NT2/D1 (cell line): ENCODE measurements at places on chromosomes 2 and 18.

GRCh38 chr2:8597559-8598225, 84.2 kb upstream of the ID2 start:
- no peak for DNase-seq

DNA sequence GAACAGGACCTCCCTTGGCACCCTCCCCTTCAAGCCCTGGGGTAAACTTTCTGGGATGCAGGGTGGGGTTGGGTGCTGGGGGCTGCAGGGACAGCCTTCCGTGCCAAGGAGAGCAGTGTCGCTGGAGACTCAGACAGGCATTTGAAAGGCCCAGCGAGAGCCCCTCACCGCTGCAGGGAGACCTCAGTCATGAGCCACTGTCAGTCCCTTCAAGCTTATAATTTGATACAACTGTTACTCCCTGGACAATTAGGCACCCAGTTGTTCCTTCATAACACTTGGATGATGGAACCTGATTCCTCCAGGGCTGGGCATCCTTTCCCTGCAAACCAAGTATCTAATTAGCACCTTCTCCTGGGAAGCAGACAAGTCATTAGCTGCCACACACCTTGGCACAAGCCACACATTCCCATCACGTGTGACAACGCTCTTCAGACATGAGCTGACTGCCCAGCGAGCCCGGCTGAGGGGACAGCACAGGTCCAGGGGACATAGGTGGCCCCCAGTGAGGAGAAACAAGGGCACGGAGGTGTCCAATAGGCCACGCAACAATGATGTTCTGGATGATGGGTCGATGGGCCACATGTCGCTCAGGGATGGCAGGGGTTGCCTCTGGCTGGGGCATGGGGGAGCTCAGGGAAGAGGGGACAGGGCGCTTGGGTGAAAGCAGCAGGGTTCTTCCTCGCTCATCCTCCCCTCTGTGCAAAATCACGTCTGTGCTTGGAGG, 59.6 kb downstream of the KCNF1 start:
- no peak for DNase-seq

DNA sequence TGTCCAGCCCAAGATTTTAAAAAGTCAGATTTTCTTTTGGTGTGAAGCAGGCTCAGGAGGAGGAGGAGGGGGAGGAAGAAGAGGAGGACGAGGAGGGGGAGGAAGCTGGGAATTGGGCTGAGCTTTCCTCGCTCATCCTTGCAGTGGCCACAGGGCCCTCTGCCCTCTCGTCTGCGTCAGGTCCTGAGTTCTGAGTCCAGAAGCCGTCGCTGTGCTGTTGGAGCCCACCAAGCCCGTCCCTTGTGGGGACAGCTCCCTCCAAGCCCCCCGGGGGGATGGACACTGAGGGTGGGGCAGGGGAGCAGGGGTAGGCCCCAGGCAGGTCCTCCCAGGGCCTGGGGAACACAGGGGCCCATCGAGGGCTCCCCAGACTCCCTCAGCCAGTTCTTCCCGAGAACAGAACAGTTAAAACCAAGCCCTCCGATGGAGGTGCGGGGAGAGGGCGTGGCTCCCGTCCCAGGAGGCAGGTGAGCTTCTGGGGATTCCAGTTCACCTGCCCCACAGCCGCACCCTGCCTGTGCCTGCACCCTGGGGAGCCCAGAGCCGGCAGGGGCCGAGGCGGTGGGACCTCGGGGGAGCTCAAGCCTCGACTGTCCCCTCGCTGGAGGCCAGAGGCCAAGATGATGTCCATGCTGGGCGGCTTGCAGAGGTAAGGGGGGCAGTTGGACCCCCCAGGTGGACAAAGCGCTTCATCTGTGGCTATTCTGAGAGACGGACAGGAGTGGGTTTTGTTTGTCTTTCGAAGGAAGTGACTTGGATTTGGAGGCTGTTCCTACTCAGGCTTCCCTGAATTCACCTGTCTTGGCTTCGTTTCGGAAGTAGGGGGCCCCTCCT, at the start of gene GAL3ST2:
GAL3ST2 (plus strand) TSS at position 487 of the 834 bp plus-strand sequence; CDS start at position 621, 134 bp downstream.
- DNase-seq, result no peak

DNA sequence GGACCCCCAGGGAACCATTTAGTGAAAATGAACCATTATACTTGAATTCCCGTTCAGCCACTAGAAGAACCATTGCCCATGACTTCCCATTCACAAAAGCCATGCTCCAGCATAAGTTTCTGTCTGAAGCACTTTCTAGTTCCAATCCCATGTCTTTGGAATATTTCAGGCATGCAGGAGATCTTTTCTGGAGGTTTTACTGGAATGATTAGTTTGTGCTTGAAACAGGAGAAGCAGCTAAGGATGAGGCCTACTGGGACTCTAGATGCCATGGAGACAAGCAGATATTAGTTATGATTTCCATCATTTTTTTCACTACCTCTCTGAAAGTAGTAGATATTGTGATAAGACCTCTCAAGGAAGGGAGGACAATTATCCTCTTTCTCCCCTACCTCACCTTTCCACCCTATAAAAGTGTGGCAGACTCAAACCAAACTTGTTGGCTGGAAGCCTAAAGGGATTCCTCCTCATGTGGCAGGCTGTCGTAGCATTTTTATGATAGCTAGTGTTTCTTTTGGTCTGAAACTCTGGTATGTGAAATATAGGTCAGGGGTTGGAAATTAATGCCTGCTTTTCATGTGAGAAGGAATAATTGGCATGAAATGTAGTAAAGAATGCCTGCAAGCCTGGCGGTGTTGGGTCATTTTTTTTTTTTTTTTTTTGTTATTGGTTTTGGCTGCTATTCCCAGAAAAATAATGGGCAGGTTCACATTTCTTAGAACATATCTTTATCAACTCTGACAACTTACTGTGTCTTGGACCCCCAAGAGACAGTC, 29.3 kb upstream of the MMADHC start:
- no peak for DNase-seq

DNA sequence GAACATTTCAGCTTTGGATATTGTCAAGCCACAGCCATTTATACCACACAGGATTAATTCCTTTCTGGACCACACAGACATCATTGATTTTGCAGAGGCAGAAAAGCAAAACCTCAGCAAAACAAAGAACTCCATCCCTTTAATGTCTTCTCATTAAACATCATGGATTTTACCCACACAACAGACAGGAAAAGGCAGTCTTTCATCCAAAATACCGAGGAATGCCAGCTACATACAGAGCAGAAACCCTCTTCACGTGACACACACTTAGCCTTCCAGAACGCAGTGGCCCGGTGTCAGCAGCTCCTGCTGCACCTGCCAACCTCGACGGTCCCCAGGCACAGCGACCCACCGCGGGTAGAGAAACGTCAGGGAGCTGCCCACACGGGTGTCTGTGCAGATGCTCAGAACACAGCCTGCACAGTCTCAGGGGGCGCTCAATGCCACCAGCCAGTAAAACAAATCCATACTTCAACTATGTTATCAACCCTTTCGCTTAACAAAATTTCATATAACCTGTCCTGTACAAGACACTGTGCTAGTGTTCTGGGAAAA, 304.5 kb downstream of the EIPR1 start:
- DNase-seq, result no peak

DNA sequence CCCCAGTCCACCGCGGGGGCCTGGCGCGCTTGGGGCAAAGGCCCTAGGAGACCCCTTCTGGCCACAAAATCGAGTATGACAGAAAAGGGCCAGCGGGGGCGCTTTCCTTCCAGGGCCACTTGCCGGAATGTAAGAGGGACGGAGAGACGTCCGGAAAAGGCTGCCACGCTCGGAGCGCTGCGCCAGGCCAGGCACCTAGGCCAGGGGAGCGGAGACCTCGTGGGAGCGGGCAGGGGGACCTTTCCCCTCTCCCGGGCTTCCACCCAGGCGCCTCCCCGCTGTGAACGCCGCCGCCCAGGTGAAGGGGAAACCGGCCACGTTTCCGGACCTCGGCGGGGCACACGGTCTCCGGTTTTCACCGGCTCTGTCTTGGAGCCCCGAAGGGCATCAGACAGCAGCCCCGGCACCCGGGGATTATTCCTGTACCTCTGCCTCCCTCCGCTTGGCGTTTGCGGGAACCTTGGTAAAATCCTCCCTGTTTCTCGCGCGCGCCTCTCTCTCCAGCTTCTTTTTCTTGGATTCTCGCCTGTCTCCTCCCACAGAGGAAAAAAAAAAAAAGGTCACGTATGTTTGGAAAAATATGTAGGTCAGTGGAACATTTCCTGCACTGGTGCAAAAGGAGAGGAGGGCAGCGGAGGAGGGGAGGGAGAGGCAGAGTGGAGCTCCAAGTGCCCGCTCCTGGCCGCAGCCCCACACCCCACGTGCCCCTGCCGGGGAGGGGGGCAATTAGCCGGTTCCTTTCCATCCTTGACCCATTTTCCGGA, 1.2 kb upstream of the NPAS2 start:
- DNase-seq, result peak; percentile 30

DNA sequence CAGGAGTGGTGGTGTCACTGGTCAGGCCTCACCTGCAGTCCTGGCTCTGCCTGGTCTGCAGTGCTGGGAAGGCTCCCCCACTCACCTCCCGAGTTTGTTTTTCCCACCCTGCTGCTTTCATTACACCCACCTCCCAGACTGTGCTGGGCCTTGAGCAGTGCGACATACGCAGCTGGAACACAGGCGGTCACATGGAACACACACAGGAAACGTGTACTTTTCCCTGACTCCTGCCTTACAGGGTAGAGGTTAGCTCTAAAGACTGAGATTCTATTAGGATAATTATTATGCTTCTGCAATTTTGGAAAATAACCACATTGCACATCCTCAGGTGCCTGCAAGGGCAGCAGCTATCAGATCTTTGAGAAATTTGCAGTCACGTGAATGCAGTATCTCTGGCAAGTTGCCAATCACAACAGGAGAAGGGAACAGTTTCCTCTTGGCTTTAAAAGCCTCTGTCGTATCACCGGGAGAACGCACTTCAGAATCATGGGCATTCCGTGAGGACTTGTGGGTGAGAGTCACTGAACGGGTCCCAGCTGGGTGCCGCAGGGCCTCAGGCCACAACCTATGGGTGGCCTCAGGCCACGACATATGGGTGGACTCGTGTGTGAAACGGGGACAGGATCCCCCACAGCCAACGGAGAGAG, 136.5 kb downstream of the ZNF236 start:
- no peak for DNase-seq

GRCh38 chr18:25595274-25596060, 243.5 kb upstream of the ZNF521 start:
- no peak for DNase-seq

GRCh38 chr2:177392373-177393202, at the start of gene AGPS:
TSS of gene AGPS (plus strand) at chr2:177392773. CDS start at chr2:177392790, 17 bp downstream.
- DNase-seq, result peak; percentile 52

- peak; percentile 49 for DNase-seq
These were observed 32.9 kb downstream of the KCNE4 start for GRCh38 chr2:223084873-223085272.

- DNase-seq, result no peak
These were observed 24.0 kb downstream of the PKDCC start for GRCh38 chr2:42071791-42072190.

- no peak for DNase-seq
These were observed 99.7 kb upstream of the CTDP1 start for GRCh38 chr18:79579807-79580497.

GRCh38 chr2:193539188-193539587, 1344.5 kb upstream of the TMEFF2 start:
- DNase-seq, result no peak

DNA sequence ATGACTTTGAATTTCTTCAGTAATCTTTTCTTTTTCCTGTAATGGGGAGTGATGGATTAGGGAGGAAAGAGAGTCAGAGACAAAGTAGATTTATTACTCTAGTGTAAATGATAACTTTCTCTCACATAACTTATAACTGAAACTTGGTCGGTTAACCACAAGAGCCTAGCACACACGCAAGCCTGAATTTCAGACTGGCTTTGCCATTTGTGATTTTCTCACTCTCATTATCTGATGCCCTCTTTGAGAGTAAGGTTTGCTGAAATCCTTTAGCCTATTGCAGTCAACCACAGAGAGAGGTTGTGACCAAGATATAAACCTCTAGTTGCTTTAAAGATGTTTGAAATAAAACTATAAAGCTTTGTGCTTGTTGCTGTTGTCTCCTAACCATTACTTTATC, 117.9 kb upstream of the NETO1 start:
- DNase-seq, result no peak

GRCh38 chr18:63152791-63153190, 166.8 kb downstream of the BCL2 start:
- no peak for DNase-seq

- DNase-seq, result no peak
These were observed 213.5 kb downstream of the ZNF516 start for GRCh38 chr18:76281565-76281964.

DNA sequence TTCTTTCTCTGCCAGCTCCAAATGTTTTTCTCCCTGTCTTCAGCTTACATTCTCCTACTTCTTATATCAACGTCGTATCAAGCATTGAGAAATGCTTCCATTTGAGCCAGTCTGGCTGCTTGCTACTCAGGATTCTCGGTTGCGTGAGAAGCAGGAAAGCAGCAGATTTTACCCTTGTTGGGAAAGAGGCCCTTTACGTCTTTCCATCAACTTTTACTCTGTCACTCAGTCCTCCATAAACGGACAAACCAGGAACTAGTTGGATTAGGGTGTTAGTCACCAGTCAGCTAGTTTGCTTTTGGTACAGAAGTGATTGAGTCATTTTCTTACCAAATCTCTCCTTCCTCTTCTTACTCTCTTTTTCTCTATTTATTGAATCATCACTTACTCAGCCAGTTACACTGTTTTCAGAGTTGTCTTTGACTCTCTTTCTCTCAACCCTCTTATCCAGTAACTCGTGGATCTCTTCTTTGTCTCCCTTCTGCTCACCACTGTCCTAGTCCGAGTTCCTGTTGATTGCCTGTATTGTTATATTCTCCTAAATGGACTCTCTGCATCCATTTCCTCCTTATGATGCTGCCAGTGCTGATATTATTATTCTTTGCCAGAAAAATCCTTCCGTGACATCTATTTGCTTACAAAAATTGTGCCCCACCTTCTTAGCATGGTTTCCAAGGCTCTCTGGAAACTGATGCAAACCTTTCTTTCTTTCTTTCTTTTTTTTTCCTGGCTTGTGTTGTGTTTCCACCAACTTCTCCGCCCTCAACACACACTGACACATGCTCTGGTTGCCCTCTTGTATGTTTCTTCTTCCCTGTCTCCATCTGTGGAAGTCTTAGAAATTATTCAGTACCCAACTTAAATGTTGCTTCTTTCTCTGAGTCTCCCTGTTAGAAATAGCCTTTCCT, 61.5 kb downstream of the VRK2 start:
- no peak for DNase-seq

DNA sequence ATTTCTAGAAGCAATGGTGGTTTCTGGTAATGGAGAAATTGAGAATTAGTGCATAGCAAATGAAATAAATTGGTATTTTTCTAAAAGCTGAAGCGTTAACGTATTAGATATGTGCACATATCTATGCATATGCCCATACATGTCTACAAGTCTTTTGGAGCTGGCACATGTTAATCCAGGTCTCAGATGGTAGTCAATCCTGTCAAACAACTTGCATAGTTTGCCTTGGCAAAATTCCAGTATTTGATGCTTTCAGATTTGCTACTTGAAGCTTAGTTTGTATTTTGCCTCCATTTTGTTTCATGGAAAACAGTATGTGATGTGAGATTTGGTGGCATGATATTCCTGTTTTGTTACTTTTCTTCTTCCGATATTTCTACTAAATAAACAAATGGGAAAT, 304.6 kb downstream of the PARD3B start:
- no peak for DNase-seq

- DNase-seq, result no peak
These were observed 1.6 kb downstream of the NCOA1 start for GRCh38 chr2:24492421-24493279.

GRCh38 chr18:34097312-34097711, 127.4 kb downstream of the NOL4 start:
- DNase-seq, result no peak
